ENCODE measurements at places on chromosomes 1 and 21. TPM values are rescaled to one million over a fixed set of nuclear protein-coding genes. Genes with fewer than 3 reads are reported as not detected.

DNA sequence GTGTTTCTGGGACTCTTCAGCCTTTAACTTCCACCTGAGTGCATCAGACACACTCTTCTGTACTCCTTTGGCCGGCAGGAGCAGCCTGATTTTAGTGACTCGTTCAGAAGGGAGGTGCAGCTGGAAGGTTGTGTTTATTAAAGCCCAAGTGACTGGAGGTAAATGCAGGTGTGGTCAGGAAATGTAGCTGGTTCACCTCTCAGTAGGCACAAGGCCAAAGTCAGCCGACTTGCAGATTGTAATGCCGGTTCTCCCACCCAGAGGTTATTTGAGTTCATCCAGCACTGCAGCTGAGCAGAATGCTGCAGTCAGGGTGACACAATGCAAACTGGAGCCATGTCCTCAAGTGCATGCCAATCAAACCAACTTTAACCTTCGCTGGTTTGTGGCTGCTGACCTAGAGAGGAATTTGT is 91.5 kb downstream of the SPATA46 start:
- DNase-seq, result peak; percentile 74

- no peak for DNase-seq
These were observed 341.3 kb downstream of the DSCAM start for GRCh38 chr21:40505681-40506080.

DNA sequence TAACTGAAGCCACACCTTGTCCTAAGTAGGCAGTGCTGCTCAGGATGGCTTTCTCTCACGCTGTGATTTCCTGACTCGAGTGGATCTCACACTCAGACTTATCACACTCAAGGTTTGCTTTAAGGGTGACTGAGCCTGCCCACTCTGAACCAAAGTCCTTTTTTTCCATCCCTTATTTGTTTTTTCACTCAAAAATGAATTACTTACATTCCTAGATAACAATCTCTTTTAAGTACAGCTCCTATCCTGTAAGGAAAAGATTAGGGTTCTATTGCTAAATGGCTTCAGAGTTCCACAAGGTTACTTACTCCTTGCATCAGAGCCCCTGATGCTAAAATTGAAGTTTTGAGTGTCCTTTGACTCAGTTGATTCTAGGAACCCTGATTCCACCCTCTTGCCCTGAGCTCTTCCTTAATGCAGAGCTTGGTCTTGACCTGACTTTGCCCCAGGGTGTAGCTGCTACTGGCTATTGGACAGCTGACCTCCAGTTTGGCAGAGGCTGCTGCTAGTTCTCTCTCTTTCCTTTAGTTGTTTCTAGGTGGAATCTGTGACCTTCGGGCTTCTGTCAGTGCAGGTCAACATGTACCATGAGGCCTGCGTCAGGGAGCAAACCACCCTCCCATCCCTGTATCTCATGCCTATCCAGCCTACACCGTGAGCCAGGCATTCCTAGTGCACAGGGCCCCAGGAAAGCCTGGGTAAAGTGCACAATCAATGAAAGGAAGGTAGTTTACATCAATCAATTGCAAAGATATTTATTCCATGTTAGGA is 80.1 kb upstream of the CD55 start:
- DNase-seq, result no peak

Gene FALEC
- total RNA-seq, result not detected

Gene EXO1
- 1.4 TPM for total RNA-seq

DNA sequence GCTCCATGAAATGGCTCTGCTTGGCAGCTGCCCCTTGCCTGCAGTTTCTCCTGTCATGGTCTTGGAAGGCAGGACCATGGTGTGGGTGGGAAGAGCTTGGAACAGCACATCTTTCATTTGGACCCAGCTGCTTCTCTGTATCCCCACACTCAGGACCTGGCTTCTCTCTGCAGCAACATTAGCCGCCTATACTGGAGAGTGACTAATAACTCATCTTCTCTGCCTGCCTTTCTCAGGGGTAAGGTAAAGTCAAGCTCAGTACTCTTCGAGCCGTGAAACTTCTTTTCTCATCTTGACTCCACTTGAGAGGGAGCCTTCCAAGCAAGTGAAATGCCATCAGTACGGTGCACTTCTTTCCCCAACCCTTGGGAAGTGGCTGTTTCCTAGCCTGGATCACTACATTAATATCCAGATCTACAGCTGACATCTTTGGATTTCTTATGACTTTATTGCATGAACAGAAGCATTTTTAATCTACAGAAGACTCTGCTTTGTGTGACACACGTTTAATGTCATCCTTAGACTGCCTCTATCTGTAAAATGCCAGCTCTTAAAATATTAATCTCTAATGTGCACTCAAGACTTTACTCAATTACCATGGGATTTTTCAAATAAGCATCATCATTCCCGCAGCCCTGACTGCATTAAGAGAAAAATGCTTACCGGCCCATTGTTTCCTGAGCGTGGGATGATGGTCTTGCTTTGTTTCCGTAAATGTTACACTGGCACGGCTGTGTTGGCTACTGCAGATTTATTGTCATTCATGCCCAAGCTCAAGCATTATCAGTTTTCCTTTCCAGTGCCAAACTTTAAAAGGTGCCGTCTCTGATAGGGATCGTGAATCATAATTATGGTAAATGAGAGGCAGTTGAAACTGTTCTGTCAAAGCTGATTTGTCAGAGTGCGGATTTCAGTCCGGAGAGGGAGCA is 242.9 kb downstream of the HHAT start:
- no peak for DNase-seq

Gene TNFRSF25
- total RNA-seq, result 8.2 TPM

Gene LORICRIN
- not detected for total RNA-seq

Gene LINGO4
- total RNA-seq, result 0.50 TPM

DNA sequence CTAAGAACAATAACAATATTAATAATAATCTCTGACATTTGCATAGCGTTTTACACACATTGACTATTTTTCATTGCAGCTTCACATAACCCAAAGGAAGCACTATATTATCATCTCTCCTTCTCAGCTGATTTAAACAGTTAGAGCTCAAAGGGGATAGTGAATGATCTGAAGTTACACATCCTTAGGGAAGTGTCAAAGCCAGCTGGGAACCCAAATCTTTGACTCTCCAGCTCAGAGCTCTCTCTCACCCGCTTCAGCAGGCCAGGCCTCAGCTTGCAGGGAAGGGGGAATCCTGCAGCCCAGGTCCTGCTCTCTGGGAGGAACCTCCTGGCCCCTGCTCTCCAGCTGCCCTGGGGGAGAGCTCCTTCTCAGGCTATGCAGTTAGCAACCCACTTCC is 26.3 kb downstream of the PLEKHA6 start:
- no peak for DNase-seq

Gene LRRC38
- not detected for total RNA-seq

- DNase-seq, result no peak
These were observed 46.1 kb downstream of the CAMTA1 start for GRCh38 chr1:6831366-6831765.

DNA sequence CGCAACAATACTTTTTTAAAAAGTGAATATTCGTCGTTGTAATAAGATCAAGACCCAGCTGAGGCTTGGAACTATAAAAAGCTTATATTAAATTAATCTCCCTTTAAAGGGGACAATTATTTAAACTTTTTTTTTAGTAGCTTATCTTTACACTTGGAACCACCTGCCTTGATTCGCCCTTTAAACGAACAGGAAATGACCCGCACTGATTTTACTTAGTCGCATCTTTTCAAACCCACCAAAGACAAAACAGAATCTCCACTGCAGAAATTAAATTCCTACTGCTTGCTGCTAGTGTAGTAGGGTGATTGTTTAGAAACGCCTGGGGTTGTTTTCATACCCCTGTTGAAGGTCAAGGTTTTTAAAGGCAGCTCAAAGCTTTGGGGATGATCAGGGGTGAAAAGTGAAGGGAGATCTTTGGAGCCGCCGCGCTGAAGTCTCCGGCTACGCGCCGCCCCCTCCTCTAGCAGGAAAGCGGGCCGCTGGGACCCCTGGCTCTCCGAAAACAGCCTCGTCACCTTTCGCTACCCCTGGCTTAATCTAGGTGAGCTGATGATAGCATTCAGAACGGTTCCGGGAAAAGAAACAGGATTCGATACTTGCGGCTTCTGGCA is 163.4 kb downstream of the RUNX1 start:
- no peak for DNase-seq

DNA sequence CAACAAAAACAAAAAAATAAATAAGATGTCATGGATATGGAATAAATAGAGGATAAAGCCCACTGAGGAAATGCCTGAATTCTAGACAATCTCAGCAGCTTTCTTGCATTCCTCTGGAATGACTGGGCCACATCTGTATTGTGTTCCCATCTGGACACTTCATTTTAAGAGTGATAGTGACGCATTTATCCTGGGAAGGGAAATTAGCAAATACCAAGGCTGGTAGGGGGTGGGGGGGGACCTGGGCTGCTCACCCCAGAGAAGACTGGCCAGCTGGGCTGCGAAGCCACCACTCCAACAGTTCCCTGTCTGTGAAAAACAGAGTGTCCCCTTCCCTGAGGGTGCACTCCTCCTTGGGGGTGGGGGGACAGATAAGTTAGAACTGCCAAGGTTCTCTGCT is 106.3 kb downstream of the HIVEP3 start:
- no peak for DNase-seq

DNA sequence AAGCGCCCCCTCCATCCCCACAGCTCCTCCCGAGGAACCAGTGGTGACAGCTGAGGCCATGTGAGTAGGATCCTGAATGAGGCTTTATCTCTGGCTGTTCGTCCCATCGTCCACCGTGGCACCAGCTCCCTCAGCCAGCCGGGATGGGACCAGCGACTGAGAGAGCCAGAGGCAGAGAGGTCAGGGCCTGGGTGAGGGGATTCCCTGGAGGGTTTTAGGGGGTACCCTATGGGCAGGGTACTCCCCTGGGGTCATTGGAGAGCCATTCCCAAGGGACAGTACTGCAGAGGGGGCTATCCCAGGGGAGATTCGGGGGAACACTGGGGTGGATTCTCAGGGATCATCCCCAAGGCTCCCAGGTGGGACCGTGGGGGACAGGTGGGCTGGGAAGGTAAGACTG is 2.4 kb downstream of the TMEM125 start:
- DNase-seq, result no peak

GRCh38 chr1:27906759-27907158 is 28.0 kb upstream of the SMPDL3B start:
- DNase-seq, result no peak

DNA sequence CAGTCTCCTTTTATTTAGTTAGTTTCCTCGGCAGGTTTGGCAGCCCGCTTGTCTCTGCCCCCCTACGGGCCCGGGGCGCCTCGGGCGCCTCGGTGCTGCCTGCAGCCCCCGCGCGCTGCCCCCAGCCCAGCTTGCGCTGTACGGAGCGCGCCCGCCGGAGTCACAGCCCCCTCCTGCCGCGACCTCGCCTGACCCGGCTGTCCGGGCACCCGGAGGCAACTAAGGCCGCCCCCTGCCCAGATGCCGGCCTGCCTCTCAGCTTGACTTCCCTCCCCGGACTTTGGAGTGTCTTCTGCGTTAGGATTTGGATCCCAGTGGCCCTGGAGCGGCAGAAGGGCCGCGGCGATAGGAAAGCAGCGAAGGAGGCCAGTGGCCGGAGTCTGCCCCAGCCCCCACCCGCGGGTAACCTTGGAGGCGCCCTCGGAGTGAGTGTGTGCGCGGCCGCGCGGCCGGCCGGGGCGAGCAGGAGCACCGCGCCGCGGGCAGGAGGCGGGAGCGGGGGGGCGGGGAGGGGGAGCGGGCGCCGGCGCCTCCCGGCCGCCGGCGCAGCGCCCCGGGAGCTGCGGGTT is 7.6 kb downstream of the CDKN2C start:
- peak; percentile 76 for DNase-seq

Gene C1orf53
- 2.0 TPM for total RNA-seq

Gene MLLT11
- 0.56 TPM for total RNA-seq

All from lower lobe of right lung (tissue), 2 donors.